ENCODE measurements at places on chromosomes 5 and 9.

- DNase-seq, result no peak
Observed at GRCh38 chr5:56244627-56245026, 11.5 kb upstream of the ANKRD55 start.

DNA sequence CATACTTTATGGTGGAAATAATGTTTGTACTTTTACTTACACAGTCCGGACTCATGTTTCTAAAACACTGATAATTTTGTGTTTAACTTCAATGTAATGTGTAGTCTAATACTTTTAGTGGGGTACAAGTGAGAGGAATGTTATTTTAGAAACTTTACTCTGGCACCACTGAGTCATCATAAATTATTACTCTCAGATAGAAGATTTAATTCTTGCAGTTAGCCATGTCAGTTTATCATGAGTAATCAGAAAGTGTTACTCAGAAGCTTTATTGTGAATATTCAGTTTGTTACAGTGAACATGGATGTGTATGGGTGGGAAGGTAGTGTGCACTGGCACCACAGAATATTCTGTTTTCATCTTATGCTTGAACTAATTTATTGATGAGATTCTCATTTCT is 20.0 kb downstream of the OGN start:
- no peak for DNase-seq

DNA sequence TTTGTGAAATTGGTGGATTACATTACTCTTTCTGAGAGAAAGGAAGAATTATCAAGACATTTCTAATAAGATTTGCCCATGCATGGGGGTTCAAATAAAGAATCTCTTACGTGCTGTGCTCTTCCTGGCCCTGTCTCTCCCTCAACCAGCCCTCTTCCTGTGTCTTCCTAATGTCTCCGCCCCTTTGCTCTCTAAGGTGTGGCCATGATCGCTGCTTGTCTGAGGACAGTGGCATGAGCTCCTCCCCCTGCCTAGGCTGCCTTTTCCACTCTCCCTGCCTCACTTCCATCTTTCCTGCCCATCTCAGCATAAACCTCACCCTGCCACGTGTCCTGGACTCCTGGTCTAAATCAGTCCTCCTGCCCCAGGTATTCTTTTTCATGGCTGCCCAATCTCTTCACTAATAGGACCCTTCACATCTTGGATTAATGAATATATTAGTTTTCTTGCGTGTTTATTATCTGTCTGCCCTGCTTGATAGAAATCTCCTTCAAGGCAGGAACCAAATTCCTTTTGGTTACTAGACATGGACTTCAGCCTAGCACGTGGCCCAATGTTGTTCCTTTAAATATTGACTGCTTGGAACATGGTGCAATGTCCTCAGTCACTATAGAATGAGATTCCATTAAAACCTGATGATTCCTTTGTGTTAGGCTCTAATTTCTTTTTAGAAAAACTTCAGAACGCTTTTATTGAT is 122.3 kb downstream of the MTRR start:
- no peak for DNase-seq

- no peak for DNase-seq
Observed at GRCh38 chr5:175856408-175857100, 14.8 kb upstream of the CPLX2 start.

Data from activated T-helper 1 cell treated with anti-CD3 and anti-CD28 coated beads, Interleukin-2, amount 50 U/mL, for 16 hours (primary cell).